IMR-90 (cell line): ENCODE measurements at places on chromosomes 3 and 15. TPM values are rescaled to one million over a fixed set of nuclear protein-coding genes. Genes with fewer than 3 reads are reported as not detected.
A peak's percentile ranks its signal among the peaks of the same experiment; 100 is the strongest.

DNA sequence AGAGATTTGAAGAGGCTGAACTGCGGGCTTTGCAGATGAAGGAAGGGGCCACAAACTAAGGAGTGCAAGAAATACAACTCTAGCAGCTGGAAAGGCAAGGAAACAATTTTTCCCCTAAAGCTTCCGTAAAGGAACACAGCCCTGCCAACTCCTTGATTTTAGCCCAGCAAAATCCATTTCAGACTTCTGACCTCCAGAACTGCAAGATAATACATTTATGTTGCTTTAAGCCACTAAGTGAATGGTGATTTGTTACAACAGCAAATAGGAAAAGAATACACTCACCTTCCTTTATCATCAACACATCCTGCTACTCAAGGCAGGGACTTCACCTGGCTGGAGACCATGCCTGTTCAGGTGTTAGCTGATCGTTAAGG is 119.3 kb upstream of the NR2E3 start:
- no peak for DNase-seq
- no peaks in the 10 kb centered on the region for H3K27me3 ChIP-seq

DNA sequence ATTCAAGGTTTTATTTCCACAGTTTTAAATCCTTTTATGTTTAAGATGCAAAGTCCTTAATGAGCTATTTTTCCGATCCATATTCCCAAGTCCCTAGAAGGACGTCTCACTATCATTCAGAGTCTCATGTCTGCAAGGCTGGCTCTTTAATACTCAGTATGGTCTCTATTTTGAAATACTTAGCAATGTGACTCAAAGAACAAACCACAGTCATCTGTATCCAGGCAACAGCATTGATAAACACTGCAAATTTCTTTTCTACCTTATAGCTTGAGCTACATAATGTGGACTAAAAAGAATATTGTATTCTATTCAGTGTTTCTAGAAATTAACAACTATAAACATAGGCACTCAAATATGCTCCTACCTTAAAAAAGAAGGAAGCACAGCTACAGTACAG is 588.3 kb upstream of the NAALADL2 start:
- DNase-seq = peak; percentile 87
- no peaks in the 10 kb centered on the region for H3K27me3 ChIP-seq
- H3K4me1 ChIP-seq = no peaks in the 10 kb centered on the region; the same call in 1 of the 2 replicates
- H3K4me3 ChIP-seq = no peak overlapping the region

DNA sequence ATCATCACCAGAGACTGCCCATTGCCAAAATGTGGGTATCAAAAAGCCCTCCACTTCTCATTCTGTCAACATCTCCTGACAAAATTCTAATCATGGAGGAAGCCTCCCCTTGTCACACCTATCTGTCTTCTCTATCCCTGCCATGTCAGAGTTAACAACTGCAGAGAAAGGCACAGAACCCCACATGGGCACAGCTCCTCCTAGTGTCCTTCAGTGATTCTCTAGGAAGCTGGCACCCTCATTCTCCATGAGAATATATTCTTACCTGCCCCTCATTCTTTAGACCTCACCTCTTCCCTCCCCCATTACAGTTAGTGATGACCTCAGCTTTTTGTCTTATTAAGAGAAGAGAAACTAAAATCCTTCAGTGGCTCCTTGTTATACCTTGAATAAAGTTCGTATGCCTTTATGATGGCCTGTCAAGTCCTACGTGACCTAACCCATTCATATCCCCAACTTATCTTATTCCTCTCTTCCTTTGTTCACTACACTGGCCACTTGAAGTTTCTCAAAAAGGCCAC is 44.6 kb downstream of the NME9 start:
- H3K27me3 ChIP-seq = no peaks in the 10 kb centered on the region
- H3K27ac ChIP-seq = no peak overlapping the region
- no peak overlapping the region for H3K4me3 ChIP-seq
- H3K4me1 ChIP-seq = no peaks in the 10 kb centered on the region

DNA sequence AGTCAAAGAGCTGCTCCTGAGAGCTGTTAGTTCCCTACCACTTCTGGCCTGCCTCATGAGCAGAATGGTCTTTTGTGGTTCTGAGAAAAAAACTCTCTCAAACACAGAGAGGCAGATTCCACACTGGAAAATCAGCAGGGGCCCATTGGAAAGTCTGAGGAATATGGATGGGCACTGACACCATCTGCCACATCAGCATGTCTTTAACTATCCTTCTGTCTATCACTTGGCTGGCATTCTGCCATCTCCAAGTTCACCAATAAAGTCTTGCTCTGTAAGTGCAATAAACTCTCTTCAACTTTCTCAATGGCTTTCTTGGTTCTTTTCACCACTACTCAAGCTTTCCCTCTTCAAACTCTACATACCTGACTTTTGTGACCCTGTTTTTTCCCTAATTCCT is 101.3 kb upstream of the GALNT15 start:
- no peaks in the 10 kb centered on the region for H3K36me3 ChIP-seq
- peak overlapping the region; percentile 80 for H3K27ac ChIP-seq
- DNase-seq = no peak
- H3K4me1 ChIP-seq = peaks cover 26% of the 10 kb centered on the region
- H3K4me3 ChIP-seq = no peak overlapping the region

DNA sequence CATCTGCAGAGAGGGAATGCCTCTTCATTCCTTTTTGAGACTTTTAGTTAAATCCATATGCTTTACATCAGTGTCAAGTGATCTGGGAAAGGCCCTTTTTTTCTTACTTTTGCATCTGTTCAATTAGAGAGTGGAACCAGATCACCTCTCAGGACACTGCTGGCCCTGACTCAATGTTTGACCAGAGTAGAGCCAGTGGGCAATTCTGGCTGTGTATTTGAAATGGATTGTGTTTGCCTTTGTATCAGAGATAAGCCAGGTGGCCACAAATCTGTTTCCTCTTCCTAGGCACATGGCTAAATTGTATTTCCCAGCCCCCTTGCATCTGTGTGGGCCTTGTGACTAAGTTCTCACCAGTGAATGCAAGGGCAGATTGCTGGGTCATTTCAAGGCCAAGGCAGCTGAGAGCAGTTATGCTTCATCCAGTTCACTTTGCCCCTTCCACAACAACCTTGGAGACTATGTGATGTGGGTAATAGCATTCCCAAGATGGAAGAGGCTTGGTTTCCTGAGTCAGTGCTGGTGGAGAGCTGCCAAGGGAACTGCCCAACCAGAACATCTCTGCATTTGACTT is 75.6 kb upstream of the CACNA2D3 start:
- no peaks in the 10 kb centered on the region for H3K36me3 ChIP-seq
- no peaks in the 10 kb centered on the region for H3K27me3 ChIP-seq
- no peaks in the 10 kb centered on the region for H3K4me1 ChIP-seq
- H3K4me3 ChIP-seq = no peak overlapping the region
- H3K27ac ChIP-seq = no peak overlapping the region
- DNase-seq = no peak

DNA sequence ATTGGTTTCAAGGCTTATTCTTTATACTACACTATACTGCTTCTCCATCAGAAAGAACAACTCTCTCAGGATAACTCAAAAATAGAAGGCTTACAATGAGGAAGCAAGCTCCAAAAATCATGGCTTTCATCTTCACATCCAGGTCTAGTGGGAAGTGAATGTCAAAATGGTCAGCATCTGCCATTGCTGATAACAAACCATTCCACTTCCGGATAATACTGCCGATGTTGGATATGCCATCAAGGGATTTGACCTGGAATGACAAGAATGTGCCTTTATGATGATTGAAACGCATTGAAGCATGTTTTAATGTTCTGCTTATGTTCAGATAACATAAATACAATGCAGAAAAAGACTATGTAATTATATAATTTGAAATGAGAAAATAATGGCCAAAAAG is 34.0 kb upstream of the PLOD2 start:
- no peak for DNase-seq
- H3K36me3 ChIP-seq = no peaks in the 10 kb centered on the region
- no peak overlapping the region for H3K27ac ChIP-seq
- H3K4me3 ChIP-seq = no peak overlapping the region
- no peaks in the 10 kb centered on the region for H3K27me3 ChIP-seq

DNA sequence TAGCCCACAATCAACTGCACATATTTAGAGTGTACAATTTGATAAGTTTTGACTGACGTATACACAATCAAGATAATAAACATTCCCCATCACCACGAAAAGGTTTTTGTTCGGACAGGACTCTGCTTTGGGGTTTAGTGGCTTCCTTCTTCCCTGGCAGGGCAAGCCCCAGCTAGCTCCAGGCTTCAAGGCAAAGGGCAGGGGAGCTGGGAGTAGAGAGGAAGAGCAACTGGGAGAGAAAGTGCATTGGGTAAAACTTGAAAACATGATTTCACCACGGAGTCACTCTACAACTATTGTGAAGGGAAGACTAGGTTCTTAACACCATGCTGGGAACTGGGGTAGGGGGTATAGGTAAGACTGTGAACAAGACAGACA is 185.1 kb upstream of the UBE2E1 start:
- H3K4me1 ChIP-seq = no peaks in the 10 kb centered on the region
- no peaks in the 10 kb centered on the region for H3K27me3 ChIP-seq
- DNase-seq = no peak
- H3K4me3 ChIP-seq = no peak overlapping the region

DNA sequence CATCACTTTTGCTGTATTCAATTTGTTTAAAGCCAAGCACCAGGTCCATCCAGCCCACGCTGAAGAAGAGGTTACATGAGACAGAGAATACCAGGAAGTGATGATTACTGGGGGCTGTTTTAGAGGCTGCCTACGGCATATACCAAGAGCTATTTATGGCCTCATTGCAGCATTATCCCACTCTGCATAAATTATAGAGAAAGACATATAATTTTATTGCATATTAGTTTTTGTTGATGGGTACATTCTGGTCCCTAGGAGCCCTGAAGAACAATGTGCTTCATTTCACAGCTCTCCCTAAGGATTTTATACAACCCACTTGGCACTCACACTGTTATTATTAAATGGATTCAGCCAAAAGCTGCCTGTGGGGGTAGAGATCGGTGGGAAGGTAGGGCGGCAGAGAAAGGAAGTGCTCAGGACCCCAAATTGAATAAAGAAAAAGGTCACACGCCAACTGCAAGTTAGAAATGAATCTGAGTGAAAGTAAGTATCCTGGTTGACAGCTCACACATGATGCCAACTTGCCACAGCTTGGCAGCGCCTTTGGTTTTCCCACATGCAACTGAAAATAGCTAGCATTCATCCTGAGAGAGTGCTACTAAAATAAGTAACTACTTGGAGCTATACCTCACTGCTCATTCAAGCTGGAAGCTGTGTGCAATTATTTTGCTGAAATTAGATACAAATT is 73.7 kb downstream of the CCNL1 start:
- no peak for DNase-seq
- H3K27me3 ChIP-seq = no peaks in the 10 kb centered on the region
- no peaks in the 10 kb centered on the region for H3K36me3 ChIP-seq
- no peak overlapping the region for H3K27ac ChIP-seq
- no peak overlapping the region for H3K4me3 ChIP-seq

- no peaks in the 10 kb centered on the region for H3K36me3 ChIP-seq
- no peaks in the 10 kb centered on the region for H3K4me1 ChIP-seq
- no peak overlapping the region for H3K4me3 ChIP-seq
Measured at GRCh38 chr3:69562020-69562419, 176.1 kb upstream of the FRMD4B start.

- DNase-seq = no peak
- no peaks in the 10 kb centered on the region for H3K27me3 ChIP-seq
- no peak overlapping the region for H3K4me3 ChIP-seq
Measured at GRCh38 chr3:95341314-95341713, 1278.5 kb downstream of the NSUN3 start.

- no peak overlapping the region for H3K4me3 ChIP-seq
- peaks cover 47% of the 10 kb centered on the region for H3K36me3 ChIP-seq
- no peak overlapping the region for H3K27ac ChIP-seq
- no peaks in the 10 kb centered on the region; the same call in 1 of the 2 replicates for H3K4me1 ChIP-seq
Measured at GRCh38 chr3:9450126-9450525, 52.7 kb downstream of the SETD5 start.

DNA sequence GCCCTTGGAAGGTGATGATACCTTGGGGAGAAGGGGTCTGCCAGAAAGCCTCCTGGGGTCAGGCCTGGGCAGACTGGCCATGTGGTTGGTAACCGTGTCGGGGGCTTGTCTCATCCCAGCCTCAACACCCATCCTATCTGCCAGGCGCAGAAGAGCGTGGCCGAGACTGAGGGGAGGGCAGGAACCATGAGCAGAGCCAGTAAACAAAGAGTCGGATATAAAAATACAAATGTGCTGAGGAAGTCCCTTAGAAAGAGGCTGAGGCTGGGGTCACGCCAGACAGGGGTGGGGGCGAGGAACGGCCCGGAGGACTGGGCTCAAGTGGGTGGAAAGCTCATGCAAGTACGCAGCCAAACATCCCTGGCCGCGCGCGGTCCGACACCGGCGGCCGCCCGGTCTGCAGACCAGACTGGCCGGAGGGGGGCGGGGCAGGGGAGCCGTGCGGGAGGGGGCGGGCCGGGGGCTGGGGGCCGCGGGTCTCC is 1.9 kb downstream of the CAMK2N2 start:
- peaks cover 32% of the 10 kb centered on the region for H3K27me3 ChIP-seq
- no peak overlapping the region for H3K4me3 ChIP-seq
- no peak overlapping the region for H3K27ac ChIP-seq
- 0 out of 2 replicates have a peak, but pooled peaks cover 2% of the 10 kb centered on the region for H3K36me3 ChIP-seq
- peaks cover 2% of the 10 kb centered on the region; the same call in 1 of the 2 replicates for H3K4me1 ChIP-seq

DNA sequence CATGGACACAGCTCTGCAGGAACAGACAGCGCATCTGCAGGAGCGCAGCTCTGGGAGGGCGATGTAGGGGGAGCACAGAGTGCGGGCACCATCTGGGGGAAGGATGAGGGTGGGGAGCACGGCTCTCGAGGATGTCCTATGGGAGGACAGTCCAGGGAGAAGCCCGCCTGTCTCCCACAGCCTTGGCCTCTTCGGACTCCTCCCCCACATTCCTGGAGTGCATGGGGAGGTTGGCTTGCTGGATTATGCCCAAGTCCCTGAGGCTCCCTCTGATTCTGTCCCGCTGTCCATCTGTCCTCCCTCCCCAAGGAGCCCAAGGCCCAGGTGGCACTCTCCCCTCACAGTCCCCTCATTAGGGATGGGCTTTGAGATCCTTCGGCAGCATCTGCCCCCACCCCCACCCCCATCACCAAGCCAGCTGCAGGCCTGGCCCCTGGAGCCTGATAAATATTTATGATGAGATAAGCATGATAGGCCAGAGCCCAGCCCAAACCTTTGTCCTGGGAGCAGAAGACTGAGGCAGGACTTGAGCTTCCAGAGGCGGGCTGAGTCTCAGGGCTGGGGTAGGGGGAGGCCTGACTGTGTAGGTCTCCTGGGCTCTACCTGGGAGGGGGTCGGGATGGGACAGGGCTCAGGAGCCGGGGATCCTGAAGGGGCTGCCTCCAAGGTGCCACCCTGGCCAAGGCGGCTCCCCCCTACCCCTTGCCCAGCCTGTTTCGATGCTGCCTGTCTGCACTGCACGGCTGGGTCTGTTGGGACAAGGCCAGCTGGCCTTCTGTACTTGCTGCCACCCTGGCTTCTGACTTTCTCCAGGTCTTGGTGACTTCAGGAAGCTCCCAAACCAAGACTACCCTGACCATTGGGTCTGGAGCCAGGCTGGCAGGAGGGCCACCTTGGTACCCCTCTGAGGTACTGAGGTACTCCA is 28.6 kb upstream of the SEMA3F start:
- H3K4me3 ChIP-seq = no peak overlapping the region
- DNase-seq = peak; percentile 45
- peaks cover 3% of the 10 kb centered on the region; the same call in 1 of the 2 replicates for H3K27me3 ChIP-seq
- H3K27ac ChIP-seq = peak overlapping the region; percentile 70

The SEC11A gene
- total RNA-seq = 62.4 and 233 TPM in 2 replicates

The TMEM108 gene
- total RNA-seq = 0.18 and 0.28 TPM in 2 replicates

The PCOLCE2 gene
- total RNA-seq = 0.54 and 0.56 TPM in 2 replicates

The ATP2B2 gene
- total RNA-seq = under 0.01 TPM in 1 of 2 replicates, not detected in the other

The KBTBD13 gene
- not detected in 2 replicates for total RNA-seq

The TMCO5A gene
- not detected in 2 replicates for total RNA-seq

The EPM2AIP1 gene
- 13.4 and 21.9 TPM in 2 replicates for total RNA-seq

The GPR156 gene
- total RNA-seq = 0.18 and 0.28 TPM in 2 replicates
